Cortex of kidney (tissue), 1 donor: ENCODE measurements at places on chromosomes 1 and 21.

- no peak for DNase-seq
Observed at GRCh38 chr1:9628541-9629444, 22.7 kb upstream of the PIK3CD start.

GRCh38 chr1:87642581-87643221, 314.0 kb downstream of the LMO4 start:
- no peak for DNase-seq

GRCh38 chr1:33178836-33179439, 2.9 kb downstream of the TRIM62 start:
- DNase-seq: no peak

DNA sequence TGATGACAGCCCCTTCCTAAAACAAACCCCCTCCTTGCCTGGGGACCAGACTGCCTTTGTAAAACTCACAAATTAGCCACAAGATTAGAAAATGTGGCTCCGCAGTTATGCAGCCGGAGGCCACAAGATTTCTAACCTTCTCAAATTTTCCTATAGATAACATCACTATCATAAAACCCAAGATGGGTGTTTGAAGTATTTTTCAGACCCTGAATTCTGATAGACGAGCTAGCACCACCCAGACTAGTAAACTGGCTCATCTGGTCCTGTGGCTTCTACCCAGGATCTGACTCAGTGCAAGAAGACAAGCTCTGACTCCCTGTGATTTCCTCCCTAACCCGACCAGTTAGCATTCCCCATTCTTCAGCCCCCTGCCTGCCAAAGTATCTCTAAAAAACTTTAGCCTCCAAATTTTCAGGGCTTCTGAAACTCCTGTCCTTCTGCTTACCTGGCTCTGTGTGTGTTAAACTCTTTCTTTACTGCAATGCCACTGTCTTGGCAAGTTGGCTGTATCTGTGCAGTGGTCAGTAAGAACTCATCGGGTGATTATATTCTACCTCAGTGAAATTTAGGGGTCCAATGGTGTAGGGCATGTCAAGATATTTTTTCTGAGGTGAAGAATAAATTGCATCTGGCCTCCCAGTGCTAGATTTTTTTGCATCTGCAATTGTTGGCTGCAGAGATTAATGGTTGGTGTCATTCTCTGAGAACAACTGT, 102.1 kb downstream of the S1PR1 start:
- DNase-seq: no peak

DNA sequence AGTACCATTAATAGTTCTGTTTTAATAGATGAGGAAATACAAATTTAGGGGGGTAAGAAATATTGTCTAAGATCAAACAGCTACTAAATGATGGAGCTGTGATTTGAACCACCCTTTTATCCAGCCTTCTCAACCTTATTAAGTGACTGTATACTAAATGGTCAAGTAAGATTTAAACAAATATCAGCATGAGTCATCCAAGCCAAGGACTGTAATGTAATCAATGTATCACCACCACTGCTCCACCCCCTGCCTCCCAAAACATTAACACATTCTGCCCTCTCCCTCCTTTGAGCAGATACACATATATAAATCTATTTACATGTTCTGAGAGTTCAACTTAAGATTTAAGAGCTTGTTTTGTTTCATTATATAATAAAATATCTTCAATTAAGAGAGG, 58.9 kb downstream of the LRRC40 start:
- no peak for DNase-seq

DNA sequence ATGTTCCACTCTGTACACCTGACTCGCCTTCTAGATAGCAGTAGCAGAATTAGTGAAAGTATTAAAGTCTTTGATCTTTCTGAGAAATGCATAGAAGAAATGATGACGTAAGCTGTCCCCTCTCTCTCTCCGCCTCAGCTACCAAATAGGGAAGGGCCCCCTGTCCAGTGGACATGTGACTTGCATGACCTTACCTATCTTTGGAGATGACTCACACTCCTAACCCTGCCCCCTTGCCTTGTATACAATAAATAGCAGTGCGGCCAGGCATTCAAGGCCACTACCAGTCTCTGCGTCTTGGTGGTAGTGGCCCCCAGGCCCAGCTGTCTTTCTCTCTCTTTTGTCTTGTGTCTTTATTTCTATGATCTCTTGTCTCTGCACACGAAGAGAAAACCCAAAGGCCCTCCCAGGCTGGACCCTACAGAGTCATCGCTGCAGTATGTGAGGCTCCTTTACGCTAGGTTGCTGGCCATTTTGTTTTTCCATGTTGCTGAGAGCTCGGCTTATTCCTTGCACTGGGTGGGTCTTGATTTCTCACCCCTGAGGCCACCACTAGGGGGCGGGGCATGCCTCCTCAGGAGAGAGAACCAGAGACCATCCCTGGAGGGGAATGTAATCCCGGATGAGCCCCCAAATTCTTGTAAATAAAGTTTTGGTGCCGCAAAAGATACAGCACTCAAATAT, 16.0 kb upstream of the ZBTB8B start:
- DNase-seq: no peak
